Left ventricle myocardium inferior (tissue), 1 donor: ENCODE measurements at places on chromosomes 4 and X. TPM values are rescaled to one million over a fixed set of nuclear protein-coding genes. Genes with fewer than 3 reads are reported as not detected.

DNA sequence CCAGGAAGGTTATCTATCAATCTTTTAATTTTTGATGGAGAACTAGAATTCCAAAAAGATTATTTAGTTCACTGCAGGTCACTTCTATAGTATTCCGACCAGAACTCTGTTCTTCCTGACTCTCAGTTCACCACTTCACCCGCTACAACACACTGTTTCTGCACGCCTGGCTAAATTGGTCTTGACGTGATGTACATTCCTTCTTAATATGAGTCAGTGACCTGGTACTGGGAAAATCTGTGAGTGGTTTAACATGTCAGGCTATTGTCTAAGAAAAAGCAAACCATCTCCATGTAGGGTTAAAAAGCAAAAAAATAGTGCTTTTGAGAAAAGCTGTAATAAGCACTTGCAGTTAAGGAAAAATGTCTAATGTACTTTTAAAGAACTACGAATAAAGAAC is 120.4 kb downstream of the NDST3 start:
- no peak for DNase-seq

DNA sequence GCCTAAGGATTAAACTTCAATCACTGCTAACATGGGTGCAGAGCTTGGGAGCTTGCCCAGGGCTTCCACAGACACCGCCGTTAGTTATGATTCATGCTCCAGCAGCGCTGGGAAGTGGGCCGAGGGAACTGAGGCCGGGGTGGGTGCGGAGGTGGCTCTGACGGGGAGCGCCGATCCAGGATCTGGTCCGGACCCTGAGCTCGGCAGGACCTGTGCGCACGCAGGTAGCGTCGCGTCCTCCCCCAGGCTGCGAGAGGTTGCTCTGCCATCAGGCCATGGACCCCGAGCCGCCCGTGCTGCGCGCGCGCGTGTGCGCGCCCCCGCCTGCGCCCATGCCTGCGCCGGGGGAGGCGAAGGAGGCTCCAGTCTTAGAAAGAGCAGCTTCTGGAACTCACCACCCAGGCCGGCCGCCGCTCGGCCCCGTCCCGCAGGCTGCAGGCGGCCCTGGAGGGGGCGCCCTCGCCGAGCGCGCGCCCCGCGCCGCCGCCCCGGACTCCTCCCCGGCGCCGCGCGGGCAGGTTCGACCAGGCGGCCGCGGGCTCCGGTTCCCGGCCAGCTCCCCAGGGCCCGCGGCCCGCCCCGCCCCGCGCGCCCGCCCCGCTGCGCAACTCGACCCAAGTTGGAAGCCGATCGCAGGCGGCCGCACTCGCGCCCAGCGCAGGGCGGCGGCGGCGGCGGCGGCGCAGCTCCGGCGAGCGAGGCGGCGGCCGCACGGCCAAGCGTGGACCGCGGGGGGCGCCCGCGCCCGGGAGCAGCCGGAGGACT is 732 bp upstream of the ADRA2C start:
- peak; percentile 26 for DNase-seq

DNA sequence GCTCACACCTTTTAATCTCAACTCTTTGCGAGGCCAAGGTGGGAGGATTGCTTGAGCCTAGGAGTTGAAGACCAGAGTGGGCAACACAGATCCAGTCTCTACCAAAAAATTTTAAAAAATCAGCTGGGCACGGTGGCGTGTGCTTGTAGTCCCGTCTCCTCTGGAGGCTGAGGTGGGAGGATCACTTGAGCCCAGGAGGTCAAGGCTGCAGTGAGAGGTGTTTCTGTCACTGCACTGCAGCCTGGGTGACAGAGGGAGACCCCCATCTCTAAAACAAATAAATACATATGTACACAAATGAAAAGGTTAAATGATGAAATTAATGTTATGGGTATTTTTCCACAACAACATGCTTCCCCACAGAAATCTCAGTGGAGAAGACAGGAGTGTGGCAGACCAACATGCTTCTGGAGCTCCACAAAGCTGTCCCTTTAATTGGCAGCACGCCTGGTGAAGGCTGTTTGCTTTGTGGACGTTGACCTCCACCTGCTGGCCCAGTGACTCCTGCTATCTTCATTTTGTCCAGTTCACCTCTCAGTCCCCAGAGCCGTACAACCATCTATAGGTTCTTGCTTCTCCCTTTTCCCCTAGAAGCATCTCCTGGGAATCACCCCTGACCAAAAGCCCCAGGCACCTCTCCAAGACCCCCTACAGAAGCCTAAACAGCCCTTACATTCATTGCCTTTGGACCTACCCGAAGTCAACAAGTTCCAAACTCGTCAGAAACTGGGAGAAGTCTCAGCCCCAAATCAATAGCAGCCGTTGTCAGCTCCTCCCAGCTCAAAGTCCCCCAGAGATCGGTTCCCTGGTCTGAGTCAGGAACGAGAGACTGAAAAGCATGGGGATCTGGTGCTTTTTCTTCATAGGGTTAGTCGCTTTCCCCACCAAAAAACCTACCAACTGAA is 36.4 kb upstream of the CD99 start:
- DNase-seq: no peak

- no peak for DNase-seq
These were observed 43.3 kb downstream of the MTMR1 start for GRCh38 chrX:150736475-150736874.

DNA sequence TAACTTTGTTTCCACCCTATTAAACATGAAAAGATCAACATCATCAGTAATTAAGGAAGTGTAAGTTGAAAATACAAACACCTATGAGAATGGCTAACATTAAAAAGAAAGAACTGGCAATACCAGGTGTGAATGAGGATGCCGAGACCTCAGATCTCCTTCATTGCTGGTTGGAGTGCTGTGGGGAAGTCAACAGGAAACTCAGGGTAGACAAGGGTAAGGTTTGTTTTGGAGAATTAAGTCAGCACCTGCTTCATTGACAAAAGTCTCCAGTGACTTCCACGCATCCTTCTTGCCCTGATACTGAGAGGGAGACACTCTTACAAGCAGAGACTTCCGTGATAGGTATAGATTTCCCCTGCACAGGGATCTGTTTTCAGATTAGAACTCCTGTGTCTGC is 106.1 kb downstream of the IRF2 start:
- DNase-seq: no peak

DNA sequence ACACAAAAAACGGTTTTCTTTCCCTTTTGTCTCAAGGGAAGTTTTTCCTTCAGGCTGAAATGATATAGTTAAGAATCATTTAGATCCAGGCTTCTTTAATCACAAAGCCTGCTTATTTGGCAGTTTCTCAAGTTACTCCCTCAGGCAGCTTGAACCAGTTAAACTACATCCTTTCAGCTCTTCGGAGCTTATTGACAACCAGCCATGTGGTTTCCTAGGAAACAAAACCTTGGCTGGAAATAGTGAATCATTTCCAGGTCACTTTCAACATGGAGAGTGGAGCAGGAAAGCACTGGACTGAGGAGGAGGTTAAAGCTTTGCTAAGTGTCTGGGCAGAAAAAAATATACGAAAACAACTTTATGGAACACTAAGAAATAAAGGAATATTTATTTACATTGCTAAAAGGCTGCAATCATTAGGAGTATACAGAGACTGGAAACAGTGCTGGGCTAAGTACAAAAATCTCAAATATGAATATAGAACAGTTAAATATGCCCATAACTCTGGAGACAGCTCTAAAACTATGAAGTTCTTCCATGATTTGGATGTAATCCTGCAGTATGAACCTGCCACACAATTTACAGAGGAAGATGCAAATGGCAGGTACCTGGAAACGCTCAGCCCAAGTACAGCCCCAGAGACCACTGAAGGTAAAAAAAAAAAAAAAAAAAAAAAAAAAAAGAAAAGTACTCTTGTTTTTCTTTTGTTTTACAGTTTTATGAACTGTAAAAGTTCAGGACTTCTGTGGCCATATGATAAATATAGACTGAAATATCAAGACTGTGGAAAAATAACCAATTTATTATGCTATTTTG is 23.2 kb upstream of the AASDH start:
- DNase-seq: no peak

- DNase-seq: no peak
These were observed 16.7 kb downstream of the GAB3 start for GRCh38 chrX:154734061-154734781.

- DNase-seq: no peak
These were observed 3.4 kb upstream of the ITGB1BP2 start for GRCh38 chrX:71298119-71298518.

DNA sequence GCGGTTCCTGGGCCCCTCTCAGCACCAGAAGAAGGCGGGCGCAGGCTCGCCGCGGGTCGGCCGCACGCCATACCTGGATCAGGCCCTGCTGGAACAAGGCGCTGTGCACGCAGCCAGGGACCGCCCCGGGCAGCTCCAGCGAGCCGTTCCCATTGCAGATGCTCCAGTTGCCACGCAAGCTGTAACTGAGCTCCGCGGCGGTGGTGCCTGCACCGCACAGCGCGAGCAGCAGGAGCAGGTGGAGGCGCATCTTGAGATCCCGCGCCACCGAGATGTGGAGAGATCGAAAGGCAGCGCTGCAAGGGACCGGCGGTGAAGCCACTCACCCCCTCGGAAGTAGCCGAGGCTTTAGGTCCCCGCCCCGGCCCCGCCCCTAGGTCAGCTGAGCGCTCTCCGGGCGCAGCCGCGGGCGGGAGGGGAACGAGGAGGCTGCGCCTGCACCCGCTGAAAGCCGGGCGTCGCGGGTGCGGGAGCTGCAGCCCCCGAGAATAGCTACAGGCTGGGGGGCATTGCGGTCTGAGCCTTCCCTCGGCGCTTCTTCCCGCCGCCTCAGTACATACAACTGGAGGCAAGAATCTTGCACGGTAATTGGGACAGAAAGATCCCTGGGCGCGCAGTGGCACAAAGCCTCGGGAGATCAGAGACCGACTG is at the start of gene MANBA:
Gene MANBA, minus strand, starts transcription at position 324 of the 651 bp plus-strand sequence. Its CDS starts 74 bp downstream, at position 250.
- DNase-seq: peak; percentile 86

DNA sequence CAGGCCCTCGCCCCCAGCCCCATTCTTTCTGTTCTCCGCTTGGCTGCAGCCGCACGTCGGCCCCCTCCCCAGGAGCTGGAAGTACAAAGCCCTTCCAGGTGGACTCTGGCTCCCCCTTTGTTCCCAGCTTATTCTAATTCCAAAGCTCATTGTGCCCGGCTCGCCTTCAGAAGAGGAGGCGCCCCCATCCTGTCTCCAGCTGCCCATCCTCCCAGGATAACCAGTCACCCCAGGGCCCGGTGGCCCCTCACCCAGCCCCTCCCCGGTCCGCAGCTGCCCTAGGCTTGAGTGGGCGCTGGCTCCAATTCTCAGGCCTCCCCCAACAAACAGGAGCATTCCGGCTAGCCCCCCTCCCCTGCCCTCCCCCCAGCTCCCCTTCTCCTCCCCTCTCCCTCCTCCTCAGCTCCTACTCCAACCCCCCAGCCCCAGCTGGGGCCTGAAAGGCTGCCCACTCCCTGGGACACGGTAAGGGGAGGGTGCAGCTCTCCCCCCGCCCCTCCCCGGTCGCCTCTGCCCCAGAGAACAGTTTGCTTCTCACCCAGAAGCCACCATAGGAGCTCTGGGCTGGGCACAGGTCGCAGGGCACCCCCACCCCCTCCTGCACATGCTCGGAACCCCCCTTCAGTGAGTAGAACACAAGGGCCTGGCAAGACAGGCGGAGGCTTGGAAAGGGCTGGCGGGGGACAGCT is 3.1 kb upstream of the SLC6A8 start:
- no peak for DNase-seq

- DNase-seq: no peak
These were observed 29.4 kb downstream of the IRF2 start for GRCh38 chr4:184444953-184445309.

- DNase-seq: no peak
These were observed 620.2 kb upstream of the INTU start for GRCh38 chr4:127012549-127012948.

- peak; percentile 56 for DNase-seq
These were observed 5.1 kb downstream of the USP27X start for GRCh38 chrX:49884290-49884862.

- DNase-seq: peak; percentile 55
These were observed 223.9 kb upstream of the ANKRD50 start for GRCh38 chr4:124936427-124936826.

DNA sequence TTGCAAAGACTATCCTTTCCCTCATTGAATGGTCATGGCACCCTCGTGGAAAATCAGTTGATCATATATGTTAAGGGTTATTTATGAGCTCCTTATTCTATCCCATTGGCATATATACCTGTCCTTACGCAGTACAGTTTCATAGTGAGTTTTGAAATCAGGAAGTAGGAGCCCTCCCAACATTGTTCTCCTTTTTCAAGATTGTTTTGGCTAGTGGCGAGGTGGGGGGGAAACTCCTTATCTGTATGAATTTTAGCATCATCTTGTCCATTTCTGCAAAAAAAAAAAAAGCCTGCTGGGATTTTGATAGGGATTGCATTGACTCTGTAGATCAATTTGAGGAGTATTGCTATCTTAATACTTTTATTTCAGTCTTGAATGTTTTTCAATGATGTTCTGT is 2.5 kb upstream of the USP9X start:
- DNase-seq: no peak

- DNase-seq: no peak
These were observed 127.0 kb downstream of the STOX2 start for GRCh38 chr4:184032091-184032490.

DNA sequence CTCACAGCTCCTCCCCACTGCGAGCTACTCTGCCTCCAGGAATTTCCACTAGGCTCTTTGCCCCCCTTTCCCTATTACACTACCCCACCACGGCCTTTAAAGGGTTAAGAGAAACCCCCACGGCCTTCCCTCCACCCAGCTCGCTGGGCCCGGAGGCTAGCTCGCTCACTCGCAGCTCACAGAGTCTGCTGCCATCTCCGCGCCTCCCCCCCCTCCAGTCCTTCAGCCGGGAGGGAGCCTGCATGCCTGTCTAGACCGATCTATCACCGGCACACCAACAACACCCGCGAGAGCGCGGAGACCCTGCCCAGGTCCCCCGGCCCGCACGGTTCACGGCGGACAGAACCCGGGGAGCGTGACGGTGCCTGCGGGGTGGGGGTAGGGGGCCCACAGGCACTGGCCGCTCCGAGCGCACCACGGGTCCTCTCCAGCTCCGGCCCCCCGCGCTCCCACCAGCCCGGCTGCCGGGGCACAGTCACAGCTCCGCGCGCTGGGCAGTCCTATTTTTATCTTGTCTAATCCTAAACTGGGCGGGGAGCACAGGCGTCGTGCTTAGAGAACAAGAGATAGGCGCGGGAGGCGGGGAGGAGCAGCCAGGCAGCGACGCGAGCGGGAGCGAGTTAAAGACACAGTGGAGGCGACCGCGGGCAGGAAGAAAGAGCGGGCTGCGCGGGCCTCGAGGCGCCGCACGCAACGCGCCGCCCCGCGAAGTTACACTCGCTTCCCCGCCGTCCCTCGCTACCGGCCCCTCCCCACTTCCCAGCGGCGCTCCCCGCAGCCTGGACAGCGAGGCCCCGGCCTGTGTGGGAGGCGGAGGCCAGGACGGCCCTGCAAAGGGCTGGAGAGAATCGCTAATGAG is 3.5 kb downstream of the BCOR start:
- DNase-seq: peak; percentile 69

GRCh38 chr4:7294176-7294756 is 101.9 kb downstream of the SORCS2 start:
- DNase-seq: no peak

DNA sequence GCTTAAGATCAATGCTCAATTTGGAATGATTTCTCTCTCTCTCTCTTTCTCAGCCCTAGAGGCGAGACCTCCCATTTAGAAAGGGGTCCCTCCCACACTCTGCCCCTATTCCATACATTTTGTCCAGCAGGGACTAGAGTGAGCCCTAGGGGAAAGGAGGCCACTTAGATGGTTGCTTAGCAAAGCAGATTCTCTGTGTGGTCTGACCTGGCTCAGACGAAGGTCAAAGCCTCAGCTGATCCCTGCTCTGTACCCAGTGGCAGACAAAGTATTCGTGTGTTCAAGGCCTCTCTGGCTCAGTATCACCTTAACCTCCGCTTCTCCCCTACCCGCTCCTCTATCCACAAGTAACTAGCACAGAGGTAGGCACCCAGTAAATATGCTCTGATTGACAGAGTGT is 78.4 kb downstream of the HPRT1 start:
- no peak for DNase-seq

Gene DCHS2
- not detected for total RNA-seq

Gene ADAM29
- total RNA-seq: not detected

Gene SSX4
- total RNA-seq: not detected

Gene ITM2A
- 64.4 TPM for total RNA-seq
